Smooth muscle cell of the pulmonary artery (primary cell): ENCODE measurements at places on chromosomes 12 and 14. TPM values are rescaled to one million over a fixed set of nuclear protein-coding genes. Genes with fewer than 3 reads are reported as not detected.

The ADAM20 gene
- 2.4 and 2.5 TPM in 2 replicates for total RNA-seq

The SMCO2 gene
- 0.40 TPM in 1 of 2 replicates, not detected in the other for total RNA-seq

The KTN1 gene
- 105 and 124 TPM in 2 replicates for total RNA-seq

The KRT7 gene
- 15.0 and 16.4 TPM in 2 replicates for total RNA-seq

The NPAS3 gene
- 0.26 and 0.76 TPM in 2 replicates for total RNA-seq

The HRK gene
- total RNA-seq = 0.07 and 0.76 TPM in 2 replicates
